ENCODE measurements at places on chromosomes 6 and 20. TPM values are rescaled to one million over a fixed set of nuclear protein-coding genes. Genes with fewer than 3 reads are reported as not detected.

DNA sequence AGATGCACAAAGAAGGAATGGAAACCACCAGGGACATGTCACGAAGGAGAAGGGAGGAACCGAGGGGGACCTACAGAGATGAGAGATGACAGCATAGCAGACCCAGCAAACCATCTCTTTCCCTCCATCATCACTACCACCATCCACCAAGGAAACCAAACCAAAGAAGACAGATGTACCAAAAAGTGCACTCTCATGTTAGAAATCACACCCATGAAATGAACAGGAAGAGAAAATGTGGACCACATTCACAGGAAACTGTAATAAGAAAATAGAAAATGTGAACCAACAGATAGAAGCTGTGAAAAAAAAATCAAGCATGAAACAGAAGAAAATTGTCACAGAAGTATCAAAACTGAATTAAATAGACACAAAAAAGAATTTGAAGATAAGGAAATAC is 672.7 kb downstream of the QKI start:
- H3K4me1 ChIP-seq = peaks cover 6% of the 10 kb centered on the region
- H3K4me3 ChIP-seq = no peak overlapping the region
- H3K27me3 ChIP-seq = no peaks in the 10 kb centered on the region
- no peaks in the 10 kb centered on the region for H3K36me3 ChIP-seq
- no peak for DNase-seq

DNA sequence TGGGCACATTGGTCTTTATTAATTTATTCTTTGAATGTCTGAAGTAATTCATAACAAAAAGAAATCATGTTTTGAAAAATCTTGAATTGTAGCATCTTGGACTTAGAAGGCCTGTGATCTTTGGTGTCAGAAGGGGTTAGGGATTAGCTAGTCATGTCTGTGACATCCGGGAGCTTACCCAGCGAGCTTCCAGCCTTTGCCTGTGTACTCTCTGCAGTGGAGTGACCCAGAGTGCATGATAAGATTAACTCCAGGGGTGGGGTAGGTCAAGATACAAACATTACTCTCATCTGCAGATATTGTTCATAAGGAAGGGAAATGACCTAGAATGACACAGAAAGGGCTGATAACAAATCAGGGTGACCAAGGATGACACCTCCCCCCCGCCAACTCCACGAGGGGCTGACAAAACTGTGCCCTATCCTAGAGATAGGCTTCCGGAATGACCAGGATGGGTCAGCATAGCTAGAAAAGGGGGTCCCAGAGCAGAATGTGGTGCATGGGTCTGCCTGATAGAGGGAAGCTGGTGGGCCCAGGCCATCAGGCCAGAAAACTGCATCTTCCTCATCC is 56.6 kb upstream of the BLCAP start:
- no peak overlapping the region for H3K4me3 ChIP-seq
- peaks cover 26% of the 10 kb centered on the region for H3K27me3 ChIP-seq
- no peak for DNase-seq
- H3K4me1 ChIP-seq = no peaks in the 10 kb centered on the region

GRCh38 chr6:16403831-16404230 is 165.4 kb downstream of the GMPR start:
- peak overlapping the region; percentile 43 for H3K27ac ChIP-seq
- DNase-seq = no peak
- H3K36me3 ChIP-seq = peaks cover 18% of the 10 kb centered on the region
- H3K27me3 ChIP-seq = no peaks in the 10 kb centered on the region

DNA sequence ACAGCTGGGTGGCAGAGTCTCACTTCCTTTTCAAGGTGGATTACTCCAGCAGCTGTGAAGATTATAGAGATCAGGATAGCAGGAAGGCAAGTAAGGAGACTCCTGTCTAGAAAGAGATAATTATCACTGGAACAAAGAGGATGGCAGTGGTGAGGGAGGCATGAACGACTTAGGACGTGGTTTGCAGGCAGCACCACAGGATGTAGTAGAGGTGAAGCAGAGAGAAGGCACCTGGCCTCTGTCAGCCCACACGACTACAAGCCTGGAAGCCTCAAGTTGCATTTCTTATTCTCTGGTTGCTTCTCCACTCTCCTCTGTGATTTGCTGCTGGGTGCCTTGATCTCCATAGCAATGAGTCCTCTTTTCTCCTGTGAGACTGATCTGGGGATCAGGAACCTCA is 62.7 kb downstream of the TSHZ2 start:
- H3K4me3 ChIP-seq = no peak overlapping the region
- H3K4me1 ChIP-seq = peaks cover 10% of the 10 kb centered on the region

DNA sequence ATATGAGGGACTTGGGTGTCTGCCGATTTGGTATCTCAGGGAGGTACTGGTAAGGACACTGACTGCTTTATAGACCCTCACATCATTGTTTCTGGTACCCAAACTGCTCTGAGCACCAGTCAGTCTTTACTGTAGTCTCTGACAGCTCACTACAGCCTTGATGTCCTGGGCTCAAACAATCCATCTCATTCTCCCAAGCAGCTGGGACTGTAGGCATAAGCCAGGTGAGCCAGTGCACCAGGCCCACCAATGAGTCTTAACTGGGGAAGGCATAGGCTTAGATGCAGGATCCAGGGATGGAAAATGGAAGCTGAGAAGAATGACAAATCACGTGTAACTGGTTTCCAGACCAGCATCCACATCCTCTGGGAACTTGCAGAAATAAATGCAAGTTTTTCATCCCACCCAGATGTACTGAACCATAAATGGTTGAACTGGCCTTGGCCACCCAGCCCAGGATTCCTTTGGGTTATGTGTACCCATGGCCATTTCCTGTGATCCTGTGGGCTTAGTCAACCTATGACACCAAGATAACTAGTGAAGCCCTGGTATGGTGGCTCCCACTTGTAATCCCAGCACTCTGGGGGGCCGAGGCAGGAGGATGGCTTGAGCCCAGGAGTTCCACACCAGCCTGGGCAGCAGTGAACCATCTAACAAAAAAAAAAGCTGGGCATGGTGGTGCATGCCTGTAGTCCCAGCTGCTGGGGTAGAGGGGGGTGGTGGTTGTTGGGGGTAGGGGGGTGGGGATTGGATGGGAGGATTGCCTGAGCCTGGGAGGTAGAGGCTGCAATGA is 5.8 kb downstream of the TUBB start:
- H3K27ac ChIP-seq = peak overlapping the region; percentile 67
- no peaks in the 10 kb centered on the region for H3K27me3 ChIP-seq
- peaks cover 75% of the 10 kb centered on the region for H3K36me3 ChIP-seq
- H3K4me3 ChIP-seq = peak overlapping the region; percentile 19
- no peak for DNase-seq
- peaks cover 45% of the 10 kb centered on the region for H3K4me1 ChIP-seq

Gene DAAM2
- total RNA-seq = not detected

- no peak overlapping the region for H3K4me3 ChIP-seq
- DNase-seq = no peak
- no peaks in the 10 kb centered on the region for H3K36me3 ChIP-seq
- H3K4me1 ChIP-seq = peaks cover 3% of the 10 kb centered on the region
- H3K27ac ChIP-seq = no peak overlapping the region
Measured at GRCh38 chr6:3281631-3282475, 23.1 kb downstream of the PSMG4 start.

DNA sequence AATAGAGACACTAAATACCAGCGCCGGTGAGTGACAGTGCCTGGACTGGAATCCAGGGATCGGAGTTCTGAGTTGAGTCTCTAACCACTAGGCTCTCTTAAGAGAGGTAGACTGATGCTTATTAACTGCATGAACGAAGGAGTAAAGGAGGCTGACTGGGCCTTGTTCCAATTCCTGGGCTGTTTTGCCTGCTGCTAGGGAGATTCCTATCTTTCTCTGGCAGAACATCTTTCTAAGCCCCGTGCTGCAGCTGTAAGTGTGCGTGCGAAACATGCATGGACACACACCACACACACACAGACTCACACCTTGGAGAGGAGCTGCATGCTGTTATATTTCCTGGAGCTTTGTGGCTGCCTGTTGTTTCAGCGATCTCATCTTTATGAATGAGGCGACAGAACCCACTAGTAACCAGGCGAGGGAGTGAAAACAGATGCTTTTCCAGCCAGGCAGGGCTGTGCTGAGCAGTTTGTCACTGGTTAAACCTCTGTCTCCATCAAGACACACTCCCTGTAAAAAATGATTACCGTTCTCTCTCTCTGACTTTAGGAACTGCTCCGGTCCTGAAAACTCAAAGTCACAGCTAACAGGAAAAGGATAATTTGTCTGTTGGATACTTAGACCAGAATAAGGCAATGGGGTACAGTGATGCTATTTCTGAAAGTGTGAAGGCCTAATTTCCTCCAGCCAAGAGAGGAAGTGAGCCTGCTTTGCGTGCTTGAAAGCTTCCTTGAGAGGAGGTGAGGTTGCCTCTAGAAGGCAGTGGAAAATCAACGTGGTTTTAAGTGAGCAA is 157.4 kb upstream of the ZNF217 start:
- H3K4me3 ChIP-seq = peak overlapping the region; percentile 59
- peak; percentile 76 for DNase-seq
- H3K36me3 ChIP-seq = no peaks in the 10 kb centered on the region
- peak overlapping the region; percentile 97 for H3K27ac ChIP-seq

DNA sequence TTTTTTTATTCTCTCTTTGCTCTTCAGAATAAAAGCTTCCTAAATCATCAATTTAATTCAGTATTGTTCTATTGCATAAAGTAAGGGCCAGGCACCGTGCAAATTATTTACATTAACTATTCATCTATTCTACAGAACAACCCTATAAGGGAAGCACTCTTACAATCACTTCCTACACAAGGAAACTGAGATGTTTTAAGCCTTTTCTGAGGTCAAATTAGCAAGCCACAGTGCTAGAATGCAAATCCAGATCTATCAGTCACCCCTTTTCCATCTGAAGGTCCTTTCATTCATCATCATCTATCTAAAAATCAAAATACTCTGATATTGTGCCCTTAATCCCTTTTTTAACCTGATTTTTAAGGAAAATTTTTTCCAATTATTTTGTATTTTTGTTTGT is 31.2 kb downstream of the FRK start:
- no peaks in the 10 kb centered on the region for H3K36me3 ChIP-seq
- peaks cover 16% of the 10 kb centered on the region for H3K27me3 ChIP-seq
- H3K27ac ChIP-seq = no peak overlapping the region
- no peak for DNase-seq
- no peak overlapping the region for H3K4me3 ChIP-seq
- peaks cover 2% of the 10 kb centered on the region for H3K4me1 ChIP-seq

- H3K27ac ChIP-seq = no peak overlapping the region
- H3K27me3 ChIP-seq = no peaks in the 10 kb centered on the region
- DNase-seq = no peak
- no peaks in the 10 kb centered on the region for H3K36me3 ChIP-seq
- H3K4me1 ChIP-seq = peaks cover under 1% of the 10 kb centered on the region
Measured at GRCh38 chr20:13922241-13922640, 68.2 kb downstream of the SEL1L2 start.

GRCh38 chr6:116165596-116165995 is 39.7 kb upstream of the COL10A1 start:
- no peaks in the 10 kb centered on the region for H3K27me3 ChIP-seq
- no peaks in the 10 kb centered on the region for H3K4me1 ChIP-seq
- H3K27ac ChIP-seq = no peak overlapping the region
- DNase-seq = no peak
- peaks cover 31% of the 10 kb centered on the region for H3K36me3 ChIP-seq
- H3K4me3 ChIP-seq = no peak overlapping the region

DNA sequence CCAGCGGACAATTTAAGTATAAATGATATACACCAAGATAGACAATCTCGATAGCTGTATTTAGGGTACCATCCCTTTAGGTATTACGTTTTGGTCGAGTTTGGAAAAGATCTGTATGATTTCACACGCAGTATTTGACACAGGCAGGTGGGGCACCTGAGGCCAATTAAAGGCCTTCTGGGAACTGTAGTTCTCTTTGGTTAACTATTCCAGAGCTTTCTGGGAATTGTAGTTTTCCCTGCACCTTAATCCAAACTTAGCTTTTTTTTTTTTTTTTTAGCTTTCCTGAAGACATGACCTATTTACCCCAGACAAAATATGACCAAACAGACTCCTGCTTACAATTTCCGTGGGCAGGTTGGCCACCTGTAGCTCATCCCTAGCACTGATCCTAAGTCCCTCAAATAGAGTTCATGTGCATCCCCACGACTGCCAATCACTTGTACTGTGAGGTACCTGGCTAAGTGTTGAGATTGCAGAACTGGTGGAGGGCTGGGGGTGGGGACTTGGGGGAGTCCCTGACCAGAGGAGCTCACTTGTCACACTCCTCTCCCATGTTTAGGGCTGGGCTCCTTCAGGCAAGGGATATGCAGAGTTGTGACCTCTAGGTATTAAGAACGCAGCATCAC is 999 bp upstream of the EHMT2 start:
- DNase-seq = peak; percentile 62
- H3K27ac ChIP-seq = peak overlapping the region; percentile 95
- peaks cover 36% of the 10 kb centered on the region for H3K4me1 ChIP-seq

Gene MYLK4
- total RNA-seq = 0.11 TPM

- DNase-seq = no peak
- H3K27me3 ChIP-seq = peaks cover 2% of the 10 kb centered on the region
- H3K4me3 ChIP-seq = no peak overlapping the region
- H3K27ac ChIP-seq = no peak overlapping the region
- no peaks in the 10 kb centered on the region for H3K36me3 ChIP-seq
Measured at GRCh38 chr6:21340573-21340972, 253.0 kb upstream of the SOX4 start.

Gene TRIM10
- total RNA-seq = not detected

DNA sequence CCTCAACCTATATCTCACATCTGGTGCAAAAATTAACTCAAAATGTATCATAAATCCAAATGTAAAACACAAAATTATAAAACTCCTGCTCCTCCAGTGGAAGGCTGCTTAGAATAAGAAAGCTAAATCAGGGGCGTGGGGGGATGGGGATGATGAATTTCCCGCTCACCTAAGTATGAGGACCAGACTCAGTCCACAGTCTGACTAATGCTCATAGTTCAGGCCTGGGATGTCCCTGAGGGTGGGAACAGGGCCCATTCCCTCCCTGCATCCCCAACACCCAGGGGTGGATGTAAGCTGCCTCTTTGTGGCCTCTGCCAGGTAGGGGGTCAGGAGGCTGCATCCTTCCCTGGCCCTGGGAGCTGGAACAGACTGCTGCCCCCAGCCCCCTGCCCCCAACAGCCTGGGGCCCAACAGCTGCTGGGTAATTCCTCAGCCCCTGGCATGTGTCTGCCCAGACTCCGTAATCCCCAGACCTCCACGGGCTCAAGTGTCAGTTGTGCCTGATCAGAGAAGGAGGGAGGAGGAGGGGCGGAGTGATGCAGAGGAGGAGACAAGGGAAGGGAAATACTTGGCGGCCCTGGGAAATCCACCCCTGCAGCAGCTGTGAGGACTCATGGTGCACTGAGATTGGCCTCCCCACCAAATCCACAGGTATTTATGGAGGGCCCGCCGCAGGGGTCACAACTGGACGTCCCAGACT is 224.5 kb downstream of the PREX1 start:
- no peaks in the 10 kb centered on the region for H3K4me1 ChIP-seq
- no peaks in the 10 kb centered on the region for H3K27me3 ChIP-seq
- DNase-seq = no peak
- no peak overlapping the region for H3K27ac ChIP-seq

Gene C20orf96
- total RNA-seq = 7.1 TPM

- H3K27ac ChIP-seq = no peak overlapping the region
- no peaks in the 10 kb centered on the region for H3K36me3 ChIP-seq
- H3K4me3 ChIP-seq = no peak overlapping the region
- H3K4me1 ChIP-seq = no peaks in the 10 kb centered on the region
Measured at GRCh38 chr20:42361402-42361970, 743.3 kb upstream of the CHD6 start.

GRCh38 chr6:31005249-31006020 is 4.8 kb upstream of the MUC22 start:
- H3K27ac ChIP-seq = no peak overlapping the region
- DNase-seq = no peak
- peaks cover 20% of the 10 kb centered on the region for H3K27me3 ChIP-seq
- peaks cover 10% of the 10 kb centered on the region for H3K4me1 ChIP-seq
- no peaks in the 10 kb centered on the region for H3K36me3 ChIP-seq
